ENCODE measurements at places on chromosomes 4 and X.

GRCh38 chr4:41000356-41000755 lies 214.0 kb downstream of the APBB2 start:
- no peak for DNase-seq

GRCh38 chrX:109902665-109903064 lies 100.2 kb upstream of the TMEM164 start:
- peak; percentile 9 for DNase-seq

- DNase-seq = no peak
Measured at GRCh38 chr4:67436742-67437141, 108.6 kb downstream of the CENPC start.

DNA sequence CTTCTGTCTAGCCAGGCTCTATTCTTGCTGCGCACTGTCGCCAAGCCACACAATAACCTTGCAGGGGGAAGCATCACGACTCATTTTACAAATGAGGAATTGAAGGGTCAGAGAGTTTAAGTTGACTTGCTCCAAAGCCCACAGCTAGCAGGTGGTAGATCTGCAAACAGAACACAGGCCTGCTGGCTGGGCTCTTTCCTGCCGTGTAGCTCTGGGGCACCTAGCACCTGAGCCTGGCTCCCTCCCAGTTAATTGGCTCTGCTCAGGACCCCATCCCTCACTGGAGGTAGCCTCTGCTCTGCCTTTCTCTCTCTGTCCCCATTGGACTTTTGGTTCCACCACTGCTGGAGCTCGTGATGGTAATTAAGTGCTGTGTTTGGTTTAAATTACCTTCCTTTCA lies 98.5 kb downstream of the NSUN7 start:
- DNase-seq = no peak

DNA sequence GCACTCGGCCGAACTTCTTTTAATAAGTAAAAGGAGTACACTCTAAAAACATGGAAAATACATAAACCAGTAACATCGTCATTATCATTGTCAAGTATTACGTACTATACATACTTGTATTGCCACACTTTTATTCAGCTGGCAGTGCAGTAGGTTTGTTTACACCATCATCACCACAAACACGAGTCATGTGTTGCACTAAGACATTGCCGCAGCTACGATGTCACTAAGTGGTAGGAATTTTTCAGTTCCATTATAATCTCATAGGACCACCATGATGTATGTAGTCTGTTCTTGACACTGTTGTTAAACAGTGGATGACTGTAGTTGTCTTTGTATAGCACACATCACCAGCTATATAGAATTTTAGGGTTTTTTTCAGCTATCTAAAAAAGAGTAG lies 48.0 kb upstream of the TMEM131L start:
- no peak for DNase-seq

GRCh38 chrX:16604337-16604736 lies 45.6 kb upstream of the S100G start:
- DNase-seq = no peak

DNA sequence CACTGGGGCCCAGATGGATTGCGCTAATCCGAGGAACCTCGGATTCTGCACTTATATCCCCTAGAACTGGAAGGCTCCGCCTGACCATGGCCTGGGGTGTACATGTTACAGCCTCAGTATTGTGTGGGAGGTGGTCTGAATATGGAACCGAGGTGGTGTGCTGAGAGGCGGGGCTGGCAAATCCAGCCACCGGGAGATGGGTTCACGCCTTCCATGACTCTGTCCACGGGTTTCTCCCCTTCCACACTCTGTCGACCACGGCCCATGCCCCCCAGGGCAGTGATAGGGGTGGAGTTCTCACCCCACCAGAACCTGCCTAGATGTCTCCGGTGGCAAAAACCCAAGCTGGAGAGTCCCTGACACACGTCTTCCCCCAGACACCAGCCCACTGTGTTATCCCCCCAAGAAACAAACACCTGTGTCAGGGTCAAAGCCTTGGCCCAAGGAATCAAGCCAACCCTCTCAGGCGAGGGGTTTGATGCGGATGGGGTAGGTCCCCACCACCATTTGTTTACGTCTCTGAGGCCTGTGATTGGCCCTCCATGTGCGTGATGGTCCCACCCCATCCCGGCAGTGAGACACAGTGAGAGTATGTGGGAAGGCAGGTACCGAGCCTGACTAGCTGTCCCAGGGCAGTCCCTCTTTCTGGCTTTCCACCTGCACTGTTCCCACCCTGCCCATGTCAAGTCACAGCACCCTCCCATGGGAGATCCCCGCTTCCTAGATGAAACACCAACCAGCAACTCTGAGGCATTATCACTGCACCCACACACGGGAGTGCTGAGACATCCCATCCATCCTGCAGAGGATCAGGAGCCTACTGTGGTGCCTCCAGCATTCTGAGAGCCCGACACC lies 6.6 kb upstream of the LOC101059915 start:
- DNase-seq = no peak

- DNase-seq = no peak
Measured at GRCh38 chrX:3204606-3205005, 141.8 kb downstream of the MXRA5 start.

DNA sequence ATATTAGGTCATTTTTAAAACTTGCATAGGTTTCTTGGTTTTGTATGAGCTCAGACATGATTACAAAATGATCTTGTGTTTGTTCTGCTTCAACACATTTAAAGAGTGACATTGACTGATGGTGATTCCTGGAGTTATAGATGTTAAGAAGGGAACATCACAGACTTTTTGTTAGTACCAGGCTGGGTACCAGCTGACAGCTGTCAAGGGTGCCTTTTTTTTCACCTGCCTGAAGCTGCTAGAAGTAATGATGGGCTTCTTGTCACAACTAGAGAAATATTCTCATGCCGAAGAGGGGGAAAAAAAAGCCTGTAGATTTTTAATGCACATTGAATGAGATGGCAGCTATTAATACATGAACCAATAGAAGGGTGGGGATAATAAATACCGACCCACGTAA lies 226.6 kb upstream of the TRAM1L1 start:
- no peak for DNase-seq

DNA sequence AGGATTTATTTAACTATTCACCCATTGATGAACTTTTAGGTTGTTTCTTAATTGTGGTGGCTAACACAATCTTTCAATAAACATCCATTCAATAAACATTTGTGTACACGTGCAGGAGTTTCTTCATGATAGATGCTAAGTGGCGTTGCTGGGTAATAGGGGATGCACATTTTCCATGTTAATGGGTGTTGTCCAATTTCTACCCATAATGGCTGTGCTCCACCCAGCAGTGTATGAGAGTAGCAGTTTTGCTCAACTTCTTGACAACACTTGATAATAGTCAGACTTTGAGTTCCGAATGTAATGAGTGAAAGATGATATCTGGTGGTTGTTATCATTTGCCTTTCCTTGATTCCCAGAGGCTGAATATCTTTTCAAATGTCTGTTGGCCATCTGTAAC lies 104.7 kb downstream of the NHSL2 start:
- no peak for DNase-seq

DNA sequence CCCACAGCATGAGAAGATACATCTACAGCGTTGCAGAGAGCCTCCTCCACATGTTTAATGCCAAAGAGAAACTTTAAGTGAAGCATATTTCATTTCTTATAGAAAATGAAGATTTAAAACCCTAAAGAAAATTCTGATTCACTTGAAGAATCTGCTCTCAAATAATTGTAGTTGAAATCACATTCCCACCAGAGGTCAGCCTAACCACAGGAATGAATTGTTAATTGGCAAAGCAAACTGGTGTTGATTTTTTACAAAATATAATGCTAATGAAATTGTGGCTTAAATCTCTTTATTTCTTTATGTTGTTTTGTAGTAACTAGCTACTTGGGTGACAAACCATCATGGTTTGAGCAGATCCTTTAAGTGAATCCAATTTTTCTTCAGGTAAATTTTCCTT lies 31.1 kb upstream of the WDR17 start:
- peak; percentile 41 for DNase-seq

GRCh38 chr4:75786938-75787337 lies 62.6 kb downstream of the USO1 start:
- no peak for DNase-seq

DNA sequence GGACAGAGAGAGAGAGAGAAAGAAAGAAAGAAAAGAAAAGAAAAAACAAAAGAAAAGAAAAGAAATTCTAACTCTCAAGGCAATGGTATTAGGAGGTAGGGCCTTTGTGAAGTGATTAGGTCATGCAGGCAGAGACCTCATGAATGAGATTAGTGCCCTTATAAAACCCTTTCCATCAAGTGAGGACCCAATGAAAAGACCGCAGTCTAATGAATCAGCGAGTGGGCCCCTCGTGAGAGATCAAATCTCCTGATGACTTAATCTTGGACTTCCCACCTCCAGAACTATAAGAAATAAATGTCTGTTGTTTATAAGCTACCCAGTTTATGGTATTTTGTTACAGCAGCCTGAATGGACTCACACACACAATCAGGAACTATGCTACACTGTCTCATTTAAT lies 16.9 kb downstream of the AASDH start:
- no peak for DNase-seq

DNA sequence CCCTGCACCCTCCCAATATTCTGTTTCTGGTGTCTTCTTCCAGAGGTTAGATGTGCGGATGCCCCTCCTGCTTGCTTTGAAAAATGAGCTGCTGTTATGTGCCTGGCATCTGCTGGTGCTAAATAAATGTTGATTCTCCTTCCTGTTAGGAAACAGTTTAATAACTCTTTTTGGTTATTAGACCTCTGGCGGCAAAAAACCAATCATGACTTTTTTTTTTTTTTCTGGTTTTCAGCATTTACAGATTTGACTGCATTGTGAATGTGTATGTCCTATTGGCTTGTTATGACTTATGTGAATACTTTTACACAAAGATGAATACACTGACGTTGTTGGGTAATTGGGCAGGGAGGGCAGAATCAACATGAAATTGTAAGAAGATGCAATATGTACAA lies 13.6 kb upstream of the TMEM156 start:
- DNase-seq = peak; percentile 14

GRCh38 chr4:3203971-3204431 lies 45.0 kb upstream of the MSANTD1 start:
- peak; percentile 76 for DNase-seq

- no peak for DNase-seq
Measured at GRCh38 chr4:139749338-139749737, 83.7 kb downstream of the MGST2 start.

GRCh38 chr4:102735582-102735981 lies 25.2 kb downstream of the MANBA start:
- DNase-seq = no peak

GRCh38 chrX:136339702-136340101 lies 38.9 kb downstream of the ADGRG4 start:
- no peak for DNase-seq

GRCh38 chr4:138845054-138845453 lies 170.5 kb upstream of the NOCT start:
- DNase-seq = no peak

GRCh38 chrX:109281483-109282275 lies 200.2 kb downstream of the GUCY2F start:
- no peak for DNase-seq

DNA sequence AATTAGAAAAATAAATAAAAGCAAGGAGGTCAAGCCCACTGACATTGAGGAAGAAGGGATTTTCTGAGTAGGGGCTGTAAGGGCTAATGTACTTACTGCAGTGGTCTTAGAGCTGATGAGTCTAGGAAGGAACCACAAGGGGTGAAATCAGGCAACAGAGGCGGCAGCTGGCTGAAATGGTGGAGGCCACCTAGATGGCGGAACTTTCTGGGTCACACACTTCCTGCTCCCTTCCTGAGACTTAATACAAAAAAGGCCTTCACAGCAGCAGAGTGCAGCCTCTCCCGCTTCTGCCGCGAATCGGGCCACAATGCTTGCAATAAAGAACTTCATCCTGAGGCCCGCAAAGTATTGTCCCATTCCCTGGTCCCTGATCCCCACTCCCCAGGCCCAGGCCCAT lies 15.4 kb downstream of the SNX12 start:
- no peak for DNase-seq

DNA sequence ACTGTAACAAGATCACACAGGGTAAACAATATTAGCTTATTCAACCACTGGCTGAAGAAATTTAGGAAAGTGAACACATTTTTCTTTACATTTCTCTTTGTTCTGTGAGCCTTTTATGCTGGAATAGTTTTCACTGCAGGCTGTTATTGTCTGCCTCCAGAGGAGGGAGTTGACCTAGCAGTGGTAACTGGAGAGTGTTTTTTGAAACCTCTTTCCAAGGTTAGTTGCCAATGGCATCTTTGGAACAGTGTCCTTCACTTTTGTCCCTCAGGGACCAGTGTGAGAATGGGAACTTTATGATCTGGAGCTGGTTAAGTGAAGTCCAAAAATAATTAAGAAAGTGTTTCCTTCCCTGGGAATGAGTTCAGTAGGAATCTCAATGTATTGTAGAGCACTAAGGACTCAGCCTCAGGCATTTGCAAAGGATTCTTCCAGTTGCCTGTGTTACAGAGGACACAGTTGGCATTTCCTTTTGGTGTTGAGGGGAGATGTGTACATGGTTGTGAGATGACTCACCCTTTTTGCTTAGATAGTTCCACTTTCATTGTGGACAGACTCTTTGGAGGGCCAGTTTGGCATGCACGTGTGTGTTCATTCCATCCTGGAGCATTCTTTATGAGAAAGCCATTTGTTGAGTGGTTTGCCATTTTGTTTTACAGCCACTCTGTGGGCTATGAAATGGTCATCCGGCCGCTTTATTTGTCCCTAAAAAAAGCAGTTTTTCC lies 61.3 kb downstream of the AR start:
- peak; percentile 54 for DNase-seq

- no peak for DNase-seq
Measured at GRCh38 chr4:143406523-143406922, 69.8 kb downstream of the GAB1 start.

DNA sequence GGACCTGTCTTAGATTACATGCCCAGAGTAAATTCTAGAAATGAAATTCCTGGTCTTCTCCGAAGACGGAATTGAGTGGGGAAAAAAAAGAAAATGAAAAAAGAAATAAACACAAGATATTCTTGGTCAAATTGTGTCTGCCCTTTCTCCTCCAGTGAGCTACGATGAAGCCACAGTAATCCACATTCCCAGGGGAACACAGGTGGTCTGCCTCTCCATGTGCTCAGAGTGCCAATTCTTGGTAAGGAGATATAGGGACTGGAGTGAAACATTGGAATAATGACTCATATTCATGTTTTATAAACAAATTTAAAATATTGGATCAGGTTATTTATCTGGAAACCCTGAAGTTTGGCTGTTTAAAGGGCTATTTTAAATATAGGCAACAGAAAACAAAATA lies 54.2 kb upstream of the MGST2 start:
- no peak for DNase-seq

- DNase-seq = no peak
Measured at GRCh38 chr4:117512414-117512813, 427.0 kb upstream of the TRAM1L1 start.

- DNase-seq = no peak
Measured at GRCh38 chr4:162878096-162878495, 288.6 kb downstream of the NAF1 start.

DNA sequence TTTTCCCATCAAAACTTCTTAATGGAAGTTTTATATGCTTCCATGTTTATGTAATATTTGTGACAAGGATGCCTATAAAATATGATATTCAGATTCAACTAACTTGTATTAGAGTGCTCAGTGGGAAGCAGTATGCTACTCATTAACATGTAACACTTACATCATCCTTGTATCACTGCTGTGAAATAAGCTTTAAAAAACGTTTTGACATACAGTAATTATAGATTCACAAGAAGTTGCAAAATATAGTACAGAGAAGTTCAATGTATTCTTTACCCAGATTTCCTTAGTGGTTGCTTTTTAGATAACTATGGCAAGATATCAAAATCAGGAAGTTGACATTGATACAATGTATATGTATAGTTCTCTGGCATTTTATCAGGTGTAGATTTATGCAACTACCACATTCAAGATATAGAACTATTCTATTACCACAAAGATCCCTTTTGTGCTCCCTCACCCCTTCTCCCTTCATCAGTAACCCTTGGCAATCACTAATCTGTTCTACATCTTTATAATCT lies 56.3 kb downstream of the DTHD1 start:
- no peak for DNase-seq

Data from GM03348 (cell line).